ENCODE measurements at places on chromosomes 5 and 9.
A peak's percentile ranks its signal among the peaks of the same experiment; 100 is the strongest.

DNA sequence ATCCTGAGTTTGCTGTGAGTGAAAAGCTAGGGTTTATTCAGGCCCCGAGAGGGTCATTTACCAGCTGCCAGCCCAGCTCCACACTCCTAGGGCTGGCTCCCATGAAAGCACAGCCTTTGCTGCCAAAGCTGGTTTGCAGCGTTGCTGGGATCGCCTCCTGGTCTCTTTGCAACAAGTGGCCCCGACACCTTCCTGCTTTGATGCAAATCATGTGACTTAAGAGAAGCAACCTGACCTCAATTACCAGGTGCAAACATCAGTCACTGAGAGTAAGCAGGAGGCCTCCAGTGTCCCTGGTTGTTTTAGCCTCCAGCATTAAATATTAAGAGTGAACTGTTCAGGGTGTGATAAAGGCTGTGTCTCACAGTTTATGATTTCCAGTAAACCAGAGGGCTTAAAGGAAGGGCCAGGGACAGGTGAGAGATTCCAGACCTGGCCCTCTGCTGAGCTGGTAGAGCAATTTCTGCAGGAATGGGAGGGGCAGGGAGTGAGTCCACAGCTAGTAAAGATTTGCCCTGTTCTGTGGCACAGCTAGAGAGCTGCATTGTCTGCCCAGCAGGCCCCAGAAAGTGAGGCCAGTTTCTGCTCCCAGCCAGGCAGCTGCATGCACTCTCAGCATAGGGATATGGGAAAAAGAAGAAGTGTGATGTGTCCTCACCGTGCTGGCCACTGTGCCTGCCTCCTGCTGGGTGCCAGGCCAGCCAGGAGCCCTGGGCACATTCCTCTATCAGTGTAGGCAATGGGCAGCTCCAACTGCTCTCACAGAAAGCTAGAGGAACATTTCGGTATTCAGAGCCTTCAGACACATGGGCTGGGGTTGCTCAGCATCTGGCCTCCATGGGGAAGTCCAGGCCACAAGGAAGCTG, 58.0 kb downstream of the SLC22A5 start:
- no peak for DNase-seq

GRCh38 chr5:111983459-111983858, 226.5 kb upstream of the NREP start:
- no peak for DNase-seq

DNA sequence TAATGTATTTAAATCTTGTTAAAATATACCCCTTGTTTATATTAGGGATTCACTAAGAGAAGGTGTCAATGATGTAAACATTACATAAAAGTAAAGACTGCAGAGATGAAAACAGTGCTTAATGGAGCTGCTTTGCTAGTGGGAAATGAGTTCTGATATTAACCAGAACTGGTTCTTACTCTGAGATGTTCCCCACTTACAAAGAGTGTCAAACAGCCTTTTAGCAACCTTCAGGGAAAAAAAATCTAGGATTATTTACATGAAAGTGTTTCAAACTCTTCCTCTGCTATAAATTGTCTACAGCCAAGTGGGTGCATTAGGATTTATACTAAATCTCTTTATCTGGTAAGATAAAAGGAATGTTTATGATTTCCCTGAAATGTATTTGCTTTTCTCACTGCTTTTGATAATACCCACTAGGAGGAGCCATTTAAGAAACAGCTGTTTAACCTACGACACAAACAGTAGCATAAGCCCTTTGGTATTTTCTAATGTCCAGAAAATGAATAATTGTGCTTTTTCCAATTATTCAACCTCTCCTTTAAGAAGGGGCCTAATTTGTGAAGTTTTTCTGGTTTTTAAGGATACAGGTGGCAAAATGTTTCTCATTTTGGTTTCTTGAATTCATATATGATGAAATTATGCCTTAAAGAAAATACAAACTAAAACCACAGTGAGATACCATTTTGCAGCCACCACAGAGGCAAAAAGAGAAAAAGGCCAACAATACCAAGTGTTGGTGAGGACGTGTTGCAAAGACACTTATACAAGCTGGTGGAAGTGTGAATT, 186.3 kb downstream of the TLE4 start:
- DNase-seq, result no peak

GRCh38 chr5:150791536-150791935, 13.0 kb downstream of the SMIM3 start:
- DNase-seq, result no peak

GRCh38 chr5:61295365-61295764, 36.7 kb upstream of the ZSWIM6 start:
- DNase-seq, result no peak

GRCh38 chr5:112976432-112977309, at the start of gene DCP2:
Gene DCP2, plus strand, starts transcription at chr5:112976798. Its CDS starts 136 bp downstream, at chr5:112976934.
- peak; percentile 96 for DNase-seq

DNA sequence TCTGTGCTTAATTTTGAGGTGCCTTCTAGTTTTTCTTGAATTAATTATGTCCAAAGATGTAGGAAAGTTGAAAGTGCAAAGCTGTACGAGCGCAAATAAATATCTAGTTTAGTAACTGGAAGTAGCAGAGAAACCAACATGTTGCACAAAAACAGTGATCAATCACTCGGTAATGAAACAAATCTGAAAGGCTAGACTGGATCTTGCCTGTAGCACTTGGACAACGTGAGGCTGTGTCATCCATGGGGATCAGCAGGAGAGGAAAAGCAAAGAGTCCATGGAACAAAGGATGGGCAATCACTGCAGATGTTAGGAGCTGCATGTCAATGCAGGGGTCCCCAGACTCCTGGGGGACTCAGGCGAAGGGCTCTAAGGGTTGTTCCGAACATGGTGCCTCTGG, 424.2 kb downstream of the IRX1 start:
- no peak for DNase-seq

DNA sequence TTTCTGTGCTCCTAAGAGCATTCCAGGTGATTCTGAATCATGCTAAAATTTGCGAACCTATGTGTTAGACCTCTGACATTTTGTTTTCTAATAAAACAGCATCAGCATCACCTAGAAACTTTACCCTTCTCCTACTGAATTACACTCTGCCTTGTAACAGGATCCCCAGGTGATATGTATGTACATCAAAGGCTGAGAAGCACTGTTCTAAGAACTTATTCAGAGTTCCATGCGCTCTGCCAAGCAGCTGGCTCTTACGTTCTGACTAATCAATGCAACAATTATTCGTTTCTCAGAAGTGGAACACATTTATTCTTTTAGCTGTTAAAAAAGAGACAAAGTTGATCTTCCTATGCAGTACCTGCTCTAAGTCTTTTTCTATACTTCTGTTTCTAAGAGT, 228.6 kb downstream of the SLF1 start:
- DNase-seq, result no peak

DNA sequence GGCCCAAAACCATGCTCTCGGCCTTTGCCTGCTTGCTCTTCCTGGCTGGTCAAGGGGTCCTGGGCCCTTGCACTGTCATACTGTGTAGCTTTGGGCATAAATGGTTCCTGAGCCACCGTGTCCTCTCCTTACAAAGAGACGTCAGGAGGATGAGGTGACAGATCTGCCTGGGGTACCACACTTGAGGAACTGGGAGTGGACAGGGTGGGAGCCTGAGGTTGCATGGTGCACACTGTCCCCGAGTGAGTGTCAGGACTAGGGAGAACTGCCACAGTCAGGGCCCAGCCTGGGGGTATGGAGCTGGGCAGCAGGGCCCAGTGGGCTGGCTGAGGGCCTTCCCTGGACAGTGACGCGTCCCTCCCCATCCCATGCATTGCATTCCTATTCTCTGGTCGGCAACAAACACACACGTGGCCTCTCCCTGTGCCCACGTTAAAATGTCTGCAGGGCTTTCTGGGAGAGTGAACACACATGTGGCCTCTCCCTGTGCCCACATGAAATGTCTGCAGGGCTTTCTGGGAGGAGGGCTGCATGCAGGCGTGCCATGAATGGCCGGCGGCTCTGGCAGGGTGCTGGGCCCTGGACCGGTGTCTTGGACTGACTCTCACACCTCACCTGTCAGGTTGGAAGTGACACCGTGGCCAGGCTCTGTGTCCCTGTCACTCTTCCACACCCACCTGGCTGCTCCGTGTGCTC, 122.1 kb upstream of the COL5A1 start:
- DNase-seq, result no peak

GRCh38 chr9:36092509-36093215, 43.9 kb upstream of the GLIPR2 start:
- no peak for DNase-seq

DNA sequence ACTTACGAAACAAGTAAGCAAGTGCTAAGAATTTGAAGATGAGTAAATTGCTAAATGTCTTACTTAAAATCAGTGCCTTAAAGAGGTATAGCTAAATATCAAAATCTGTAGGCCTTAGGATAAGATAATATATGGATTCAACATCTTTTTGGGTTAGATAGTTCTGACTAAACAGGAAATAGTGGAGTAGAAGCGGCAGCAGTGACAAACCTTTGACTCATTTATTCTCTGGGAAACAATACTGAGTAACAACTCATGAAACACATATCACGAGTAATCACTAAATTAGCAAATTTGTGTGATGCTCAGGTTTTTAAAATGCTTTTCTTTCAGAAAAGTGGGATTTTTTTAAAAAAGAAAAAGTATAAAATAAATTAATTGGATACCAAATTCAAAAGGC, 762.1 kb upstream of the TYRP1 start:
- DNase-seq, result no peak

DNA sequence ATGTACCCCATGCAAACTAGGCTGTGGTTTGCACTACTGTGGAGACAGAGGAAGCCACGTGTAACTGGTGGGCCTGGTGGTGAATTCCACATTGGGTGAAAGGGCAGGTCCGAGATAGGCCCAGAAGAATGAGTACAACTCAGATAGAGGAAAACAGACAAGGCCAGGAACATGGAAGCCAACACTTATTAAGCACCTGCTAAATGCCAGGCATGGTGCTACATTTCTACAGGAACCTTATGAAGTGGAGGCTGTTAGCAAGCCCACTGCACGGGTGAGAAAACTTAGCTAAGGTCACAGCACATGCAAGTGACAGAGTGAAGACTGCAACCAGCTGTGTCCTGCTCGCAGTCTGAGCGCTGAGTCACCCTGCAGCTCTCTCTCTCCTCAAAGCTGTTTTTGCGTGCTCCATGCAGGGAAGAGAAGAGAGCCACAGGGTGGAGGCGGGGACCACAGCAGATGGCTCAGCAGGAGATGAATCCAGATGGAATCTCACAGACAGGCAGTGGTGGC, 65.5 kb upstream of the SPTLC1 start:
- DNase-seq, result peak; percentile 67

GRCh38 chr5:126438868-126439267, 15.7 kb downstream of the GRAMD2B start:
- DNase-seq, result peak; percentile 34

DNA sequence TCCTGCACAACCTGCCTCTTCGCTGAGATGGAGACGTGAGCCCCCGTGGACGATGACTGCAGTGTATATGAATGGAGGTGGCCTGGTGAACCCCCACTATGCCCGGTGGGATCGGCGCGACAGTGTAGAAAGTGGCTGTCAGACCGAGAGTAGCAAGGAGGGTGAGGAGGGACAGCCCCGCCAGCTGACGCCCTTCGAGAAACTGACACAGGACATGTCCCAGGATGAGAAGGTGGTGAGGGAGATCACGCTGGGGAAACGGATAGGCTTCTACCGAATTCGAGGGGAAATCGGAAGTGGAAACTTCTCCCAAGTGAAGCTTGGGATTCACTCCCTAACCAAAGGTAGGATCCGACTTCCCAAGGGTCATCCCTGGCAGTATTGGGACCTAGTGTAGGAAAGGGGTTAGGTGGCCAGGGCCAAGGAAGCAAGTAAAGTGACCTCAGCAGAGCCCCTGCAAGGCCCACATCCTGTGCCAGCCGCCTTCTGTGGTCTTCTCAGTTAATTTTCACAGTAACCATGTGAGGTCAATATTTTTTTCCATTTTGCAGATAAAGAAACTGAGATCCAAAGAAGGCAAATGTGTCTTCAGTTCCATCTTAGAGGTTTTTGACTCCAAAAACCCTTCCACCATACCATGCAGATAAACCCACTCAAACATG, 53.8 kb downstream of the NIM1K start:
- DNase-seq, result no peak

GRCh38 chr9:122190597-122191381, 31.1 kb downstream of the MORN5 start:
- peak; percentile 27 for DNase-seq

- no peak for DNase-seq
Observed at GRCh38 chr9:135409286-135410200, 70.0 kb upstream of the PPP1R26 start.

- DNase-seq, result no peak
Observed at GRCh38 chr5:181051841-181052671, 12.0 kb downstream of the BTNL9 start.

GRCh38 chr5:39943811-39944210, 519.0 kb upstream of the DAB2 start:
- DNase-seq, result no peak

DNA sequence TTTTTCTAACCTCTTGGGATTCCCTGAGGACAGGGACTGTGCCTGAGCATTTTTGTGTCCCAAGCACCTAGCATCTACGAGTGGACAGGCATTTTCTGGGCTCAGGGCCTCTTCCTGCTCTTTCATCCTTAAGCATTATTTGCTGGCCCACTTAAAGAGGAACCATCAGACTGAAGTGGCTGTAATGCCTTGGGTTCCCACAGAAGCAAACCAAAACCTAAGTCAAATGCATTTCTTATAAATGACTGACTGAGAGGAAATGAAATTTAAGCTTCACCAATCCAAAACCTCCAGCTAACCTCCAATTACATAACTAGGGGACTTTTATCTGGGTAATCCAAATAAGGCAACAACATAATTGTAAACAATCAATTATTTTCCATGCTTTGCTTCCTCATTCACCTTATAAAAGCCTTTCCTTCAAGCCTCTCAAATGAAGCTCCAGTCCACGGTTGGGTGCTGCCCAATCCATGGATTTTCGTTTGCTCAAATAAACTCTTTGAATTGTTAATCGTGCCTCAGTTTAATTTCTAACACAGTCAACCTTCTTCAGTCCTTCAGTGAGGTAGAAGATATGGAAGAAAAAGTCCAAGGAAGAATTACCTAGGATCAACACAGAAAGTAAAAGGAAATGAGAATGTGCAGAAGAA, 25.3 kb upstream of the SLC31A2 start:
- no peak for DNase-seq

GRCh38 chr5:91898898-91899297, 515.8 kb upstream of the ARRDC3 start:
- no peak for DNase-seq

- no peak for DNase-seq
Observed at GRCh38 chr9:115289757-115290208, 171.8 kb upstream of the TNC start.
